ENCODE measurements at places on chromosomes 2 and 18. TPM values are rescaled to one million over a fixed set of nuclear protein-coding genes. Genes with fewer than 3 reads are reported as not detected.

The MRPL44 gene
- total RNA-seq: 55.9 TPM

The ZNF396 gene
- total RNA-seq: 0.06 TPM

The GLI2 gene
- 18.4 TPM for total RNA-seq

The GCC2 gene
- 19.0 TPM for total RNA-seq

The ANKRD30B gene
- not detected for total RNA-seq

The SAP130 gene
- total RNA-seq: 23.7 TPM

The DPYSL5 gene
- 1.2 TPM for total RNA-seq

The DOK6 gene
- total RNA-seq: 0.47 TPM

The STEAP3 gene
- total RNA-seq: 2.2 TPM

The RGPD8 gene
- total RNA-seq: 5.5 TPM

The TLX2 gene
- not detected for total RNA-seq

The CFAP53 gene
- total RNA-seq: 0.08 TPM

The AGFG1 gene
- 89.9 TPM for total RNA-seq

The NPC1 gene
- 22.4 TPM for total RNA-seq

The ITPRIPL1 gene
- 27.1 TPM for total RNA-seq

The LRPPRC gene
- 173 TPM for total RNA-seq

The FOXI3 gene
- not detected for total RNA-seq

The CNGA3 gene
- not detected for total RNA-seq

The RGPD3 gene
- not detected for total RNA-seq

The TWIST2 gene
- total RNA-seq: not detected

The CD8B gene
- not detected for total RNA-seq

The CPO gene
- not detected for total RNA-seq

The FBXO36 gene
- total RNA-seq: 0.13 TPM

The BMP10 gene
- 0.08 TPM for total RNA-seq

The PARD3B gene
- 5.1 TPM for total RNA-seq

The SCN1A gene
- not detected for total RNA-seq

The CNDP1 gene
- total RNA-seq: not detected

The ASB18 gene
- 0.04 TPM for total RNA-seq

The ANXA4 gene
- 4.7 TPM for total RNA-seq

The REG3G gene
- total RNA-seq: not detected

The FAM161A gene
- total RNA-seq: 14.3 TPM

The EGR4 gene
- total RNA-seq: not detected

The KCNG2 gene
- total RNA-seq: not detected

The HOXD4 gene
- total RNA-seq: not detected

The CAPN14 gene
- total RNA-seq: not detected

The M1AP gene
- total RNA-seq: not detected

The DNAH7 gene
- total RNA-seq: 0.32 TPM

The DYNC1I2 gene
- total RNA-seq: 107 TPM

The ZNF804A gene
- 16.8 TPM for total RNA-seq
